ENCODE measurements at places on chromosomes 3 and 15.

- DNase-seq, result no peak
Measured at GRCh38 chr15:35691891-35692867, 146.2 kb upstream of the DPH6 start.

DNA sequence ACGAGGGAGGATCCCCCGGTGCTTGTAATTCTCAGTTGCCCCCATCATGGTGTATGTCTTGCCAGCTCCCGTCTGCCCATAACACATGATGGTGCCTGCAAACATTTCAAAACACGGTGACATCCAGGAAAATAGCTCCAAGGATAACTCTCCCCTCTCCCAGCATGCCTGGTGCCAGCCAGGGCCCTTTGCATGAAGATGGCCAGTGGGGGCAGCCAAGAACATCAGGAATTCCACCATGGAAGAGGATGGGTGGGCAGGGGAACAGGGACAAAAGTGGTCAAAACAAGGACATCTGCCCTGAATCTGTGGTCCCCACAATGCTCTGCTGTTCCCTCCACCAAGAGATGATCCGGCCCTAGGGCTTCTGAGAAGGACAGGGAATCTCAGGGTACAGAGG is 9.0 kb downstream of the KIF9 start:
- DNase-seq, result no peak

- DNase-seq, result no peak
Measured at GRCh38 chr3:6449099-6449498, 411.8 kb upstream of the GRM7 start.

DNA sequence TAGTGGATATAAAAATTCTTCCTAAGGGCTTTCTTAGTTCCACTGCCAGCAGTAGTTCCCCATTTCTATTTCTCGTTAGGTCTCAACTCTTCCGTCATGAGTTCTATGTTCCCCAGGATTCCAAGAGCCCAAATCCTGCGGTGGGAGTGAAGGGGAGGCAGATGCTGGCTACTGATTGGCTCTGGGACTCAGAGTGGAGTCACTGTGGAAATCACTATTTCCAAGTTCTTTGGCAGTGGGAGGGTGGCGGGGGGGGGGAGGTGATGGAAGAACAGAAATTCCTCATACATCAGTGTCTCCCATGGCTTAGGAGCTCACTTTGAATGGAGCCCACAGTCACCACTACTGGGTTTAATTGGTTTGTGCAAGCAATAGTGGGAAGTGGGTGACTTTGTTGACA is 5.6 kb downstream of the CCR1 start:
- DNase-seq, result no peak

DNA sequence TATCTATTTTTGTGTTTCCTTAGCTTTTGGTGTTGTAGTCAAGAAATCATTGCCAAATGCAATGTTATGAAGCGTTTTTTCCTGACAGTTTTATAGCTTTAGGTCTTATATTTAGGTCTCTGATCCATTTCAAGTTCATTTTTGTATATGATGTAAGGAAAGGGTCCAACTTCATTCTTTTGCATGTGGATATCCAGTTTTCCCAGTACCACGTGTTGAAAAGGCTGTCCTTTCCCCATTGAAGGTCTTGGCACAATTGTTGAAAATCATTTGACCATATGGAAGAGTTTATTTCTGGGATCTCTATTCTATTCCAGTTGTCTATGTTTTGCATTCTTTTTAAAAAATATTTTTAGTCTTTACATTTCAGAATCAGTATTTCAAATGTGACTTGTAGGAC is 14.6 kb upstream of the SNRPN start:
- DNase-seq, result no peak

DNA sequence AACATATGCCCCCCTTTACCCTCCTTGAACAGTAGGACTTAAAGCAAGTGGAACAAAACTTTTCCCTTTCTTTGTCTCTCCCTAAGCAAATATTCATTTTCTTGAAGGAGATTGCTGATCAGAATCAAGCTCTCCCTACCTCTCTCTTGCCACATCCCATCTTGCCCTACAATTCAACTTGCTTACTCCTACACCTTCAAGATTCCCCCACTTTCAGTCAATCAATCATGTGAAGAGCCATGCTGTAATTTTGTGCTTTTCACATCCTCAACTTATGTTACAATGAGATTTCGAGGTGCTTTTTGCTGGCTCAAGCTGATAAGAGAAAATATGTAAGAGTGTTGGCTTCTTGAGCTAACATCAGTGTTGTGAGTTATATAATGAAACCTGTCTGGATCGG is 662.9 kb downstream of the NLGN1 start:
- no peak for DNase-seq

Measured in activated T-cell treated with anti-CD3 and anti-CD28 coated beads, Interleukin-2, amount 50 U/mL, for 24 hours (primary cell).